ENCODE measurements at places on chromosomes 2 and 18.

GRCh38 chr18:67047334-67047733, 443.4 kb upstream of the CDH19 start:
- DNase-seq, result no peak

- no peak for DNase-seq
Measured at GRCh38 chr2:3492951-3493614, 26.2 kb downstream of the ADI1 start.

DNA sequence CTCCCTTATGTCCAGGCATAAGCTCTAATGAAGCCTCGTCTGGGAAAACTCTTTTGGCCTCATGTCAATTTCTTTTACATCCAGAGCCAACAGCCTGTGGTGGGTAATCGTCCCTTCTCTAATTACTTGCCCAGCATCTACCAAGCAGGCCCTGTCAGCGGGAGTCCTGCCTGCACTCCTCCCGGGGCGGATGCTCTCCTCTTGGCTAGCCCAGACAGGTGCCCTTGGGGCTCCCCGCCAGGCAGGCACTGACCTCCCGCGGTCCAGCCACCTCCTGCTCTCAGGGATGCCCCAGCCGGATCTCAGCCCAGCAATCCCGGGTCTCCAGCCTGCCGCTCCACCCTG, 74.2 kb downstream of the NCAPH start:
- DNase-seq, result no peak

GRCh38 chr2:173766537-173767289, 198.5 kb downstream of the SP3 start:
- no peak for DNase-seq

- DNase-seq, result no peak
Measured at GRCh38 chr18:72174972-72175649, 369.0 kb downstream of the CBLN2 start.

All from stimulated activated CD4-positive, alpha-beta T cell treated with anti-CD3 and anti-CD28 coated beads, Interleukin-4, amount 100 ng/mL, for 24 hours (primary cell).